ENCODE measurements at places on chromosomes 1 and 21.

DNA sequence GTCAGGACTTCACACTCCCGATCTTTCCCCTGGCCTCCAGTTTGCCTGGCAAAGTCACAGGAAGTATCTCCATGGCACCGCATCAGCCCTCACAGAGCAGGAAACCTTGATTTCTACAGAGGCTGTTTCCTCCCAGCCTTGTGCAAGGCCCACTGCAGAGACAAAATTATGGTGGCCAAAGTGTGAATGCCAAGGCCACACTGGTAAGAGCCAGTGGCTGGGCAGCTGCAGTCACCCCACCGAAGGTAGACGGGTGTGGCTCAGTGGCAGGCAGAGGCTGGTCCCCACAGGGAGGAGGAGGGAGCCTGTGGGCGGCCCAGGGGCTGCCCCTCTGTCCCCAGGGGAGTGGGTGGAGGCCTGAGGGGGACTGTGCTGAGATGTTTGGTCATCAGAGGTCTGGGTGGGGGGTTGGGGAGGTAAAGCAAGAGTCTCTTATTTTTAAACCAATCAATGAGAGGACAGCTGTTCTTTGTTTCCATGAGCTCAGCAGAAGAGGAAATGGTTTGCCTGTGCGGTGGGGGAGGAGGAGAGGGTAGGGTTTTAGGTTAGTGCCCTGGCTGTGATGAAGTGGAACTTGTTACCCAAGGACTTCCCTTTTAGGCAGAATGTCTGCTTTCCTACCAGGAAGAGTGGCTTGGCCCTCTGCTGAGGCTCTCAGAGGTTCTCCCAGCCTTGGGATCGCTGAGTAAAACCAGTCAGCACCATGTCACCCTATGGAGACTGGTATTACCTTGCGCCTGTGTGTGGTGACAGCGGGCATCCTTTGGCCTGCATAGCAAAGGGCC is 18.0 kb upstream of the BTG2 start:
- DNase-seq, result no peak

- no peak for DNase-seq
These were observed 48.7 kb downstream of the UCK2 start for GRCh38 chr1:165876121-165876520.

DNA sequence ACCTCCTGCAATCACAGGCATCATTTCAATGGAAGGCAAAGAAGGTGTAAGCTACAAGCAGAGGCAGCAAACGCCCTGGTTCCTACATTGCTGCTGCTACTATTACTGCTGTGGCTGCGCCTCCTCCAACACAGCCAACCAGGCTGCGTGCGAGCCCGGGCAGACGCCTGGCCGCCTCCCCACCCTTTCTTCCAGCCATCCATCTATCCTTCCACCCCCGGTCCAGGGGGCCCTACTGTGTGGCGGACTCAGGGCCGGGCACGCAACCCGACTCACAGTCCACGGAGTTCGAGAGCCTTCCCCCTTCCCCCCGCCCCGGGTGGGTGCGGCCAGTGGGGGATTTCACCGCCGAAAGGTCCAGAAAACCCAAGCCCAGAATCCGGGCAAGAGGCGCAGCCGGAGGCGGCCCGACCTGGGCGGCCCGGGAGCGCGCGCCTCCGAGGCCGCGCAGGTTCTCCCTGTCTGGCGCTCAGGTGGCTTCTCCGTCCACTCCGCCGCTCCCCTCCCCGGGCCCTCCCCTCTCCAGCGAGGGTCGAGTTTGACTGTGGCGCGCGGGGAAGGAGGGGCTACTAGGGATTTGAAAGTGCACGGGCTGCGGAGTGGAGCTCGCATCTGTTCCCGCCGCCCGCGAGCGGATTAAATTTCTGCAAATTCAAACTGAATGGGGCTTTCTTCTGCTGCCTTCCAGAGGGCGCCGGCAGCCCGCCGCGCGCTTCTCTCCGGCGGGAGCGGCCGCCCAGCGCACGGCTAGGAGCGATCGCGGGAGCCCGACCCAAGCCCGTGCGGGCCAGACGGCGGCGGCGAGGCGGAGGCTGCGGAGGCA is at the start of gene HUNK:
TSS of gene HUNK (plus strand) at position 569 of the 823 bp plus-strand sequence. CDS start 655 bp downstream, outside the sequence.
- peak; percentile 75 for DNase-seq

DNA sequence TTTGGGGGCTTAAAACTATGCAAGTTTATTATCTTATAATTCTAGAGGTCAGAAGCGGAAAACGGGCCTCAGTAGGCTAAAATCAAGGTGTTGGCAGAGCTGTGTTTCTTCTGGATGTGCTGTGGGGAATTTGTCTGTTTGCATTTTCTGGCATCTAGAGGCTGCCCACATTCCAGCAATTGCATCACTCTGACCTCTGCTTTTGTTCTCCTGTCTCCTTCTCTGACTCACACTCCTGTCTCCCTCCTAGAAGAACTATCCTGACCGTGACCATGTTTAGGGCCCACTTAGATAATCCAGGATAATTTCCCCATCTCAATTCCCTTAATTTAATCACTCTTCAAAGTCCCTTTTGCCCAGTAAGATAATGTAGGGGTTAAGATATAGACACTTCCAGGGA is 127.4 kb upstream of the DEPDC1 start:
- DNase-seq, result peak; percentile 36

GRCh38 chr1:75188892-75189291 is 54.7 kb downstream of the LHX8 start:
- no peak for DNase-seq
